IMR-90 (cell line): ENCODE measurements at places on chromosomes 6 and 20. TPM values are rescaled to one million over a fixed set of nuclear protein-coding genes. Genes with fewer than 3 reads are reported as not detected.

DNA sequence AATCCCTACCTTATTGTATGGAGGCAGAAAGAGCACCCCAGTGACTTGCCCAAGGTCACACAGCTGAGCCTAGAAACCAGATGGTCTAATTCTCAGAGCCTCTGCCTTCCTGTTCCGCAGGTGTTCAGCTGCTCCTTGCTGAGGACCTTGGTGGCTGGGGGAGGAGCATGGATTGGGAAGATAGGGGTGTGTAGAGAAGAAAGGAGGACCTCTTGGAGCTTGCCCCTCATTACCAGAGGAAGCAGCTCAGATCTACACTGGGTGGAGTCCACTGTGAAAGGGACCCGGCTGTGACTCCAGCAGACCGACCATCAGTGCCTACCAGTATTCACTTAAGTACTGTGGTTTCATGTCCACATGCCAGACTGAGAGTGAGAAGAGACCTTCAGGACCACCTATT, 15.2 kb downstream of the FOXP4 start:
- no peak overlapping the region for H3K27ac ChIP-seq
- peaks cover 10% of the 10 kb centered on the region for H3K36me3 ChIP-seq
- no peak overlapping the region for H3K4me3 ChIP-seq
- no peaks in the 10 kb centered on the region for H3K27me3 ChIP-seq
- no peak for DNase-seq
- H3K4me1 ChIP-seq = no peaks in the 10 kb centered on the region

MROH8 gene
- total RNA-seq = 1.1 and 1.8 TPM in 2 replicates

GRCh38 chr6:107560657-107561056, 70.7 kb downstream of the SOBP start:
- no peaks in the 10 kb centered on the region for H3K4me1 ChIP-seq

- H3K27me3 ChIP-seq = peaks cover 19% of the 10 kb centered on the region; the same call in 1 of the 2 replicates
- H3K27ac ChIP-seq = no peak overlapping the region
- H3K36me3 ChIP-seq = no peaks in the 10 kb centered on the region
- peaks cover 8% of the 10 kb centered on the region for H3K4me1 ChIP-seq
- peak; percentile 59 for DNase-seq
Measured at GRCh38 chr6:113694278-113695077, 162.7 kb upstream of the MARCKS start.

DNA sequence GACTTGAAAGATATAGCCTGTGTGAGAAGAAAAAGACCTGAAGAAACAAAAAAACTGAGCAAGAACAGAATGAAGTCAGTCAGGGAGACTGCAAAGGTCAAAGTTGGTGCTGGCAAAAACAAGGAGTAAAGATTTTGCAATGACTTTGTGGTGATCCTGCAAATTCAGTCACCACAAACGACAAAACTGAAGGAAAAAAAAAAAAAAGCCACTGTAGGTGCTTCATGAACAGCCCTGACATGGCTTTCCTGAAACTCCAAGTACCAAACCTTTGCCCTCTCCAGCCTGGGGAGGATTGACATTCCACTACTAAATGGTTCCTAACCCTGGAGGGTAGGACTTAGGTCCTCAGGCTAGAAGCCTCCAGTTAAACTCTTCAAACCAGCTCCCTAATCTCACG, 114.7 kb upstream of the BEND3 start:
- no peak overlapping the region for H3K27ac ChIP-seq
- DNase-seq = no peak
- no peaks in the 10 kb centered on the region; the same call in 1 of the 2 replicates for H3K4me1 ChIP-seq

EEF1A2 gene
- 1.3 and 2.2 TPM in 2 replicates for total RNA-seq

- H3K27me3 ChIP-seq = no peaks in the 10 kb centered on the region
- DNase-seq = peak; percentile 26
- peaks cover 12% of the 10 kb centered on the region for H3K4me1 ChIP-seq
- no peaks in the 10 kb centered on the region for H3K36me3 ChIP-seq
Measured at GRCh38 chr6:16836144-16836981, 75.1 kb upstream of the ATXN1 start.

GRCh38 chr6:93679836-93680235, 260.5 kb upstream of the EPHA7 start:
- H3K4me1 ChIP-seq = no peaks in the 10 kb centered on the region
- H3K4me3 ChIP-seq = no peak overlapping the region
- no peak for DNase-seq
- H3K27ac ChIP-seq = no peak overlapping the region

DNA sequence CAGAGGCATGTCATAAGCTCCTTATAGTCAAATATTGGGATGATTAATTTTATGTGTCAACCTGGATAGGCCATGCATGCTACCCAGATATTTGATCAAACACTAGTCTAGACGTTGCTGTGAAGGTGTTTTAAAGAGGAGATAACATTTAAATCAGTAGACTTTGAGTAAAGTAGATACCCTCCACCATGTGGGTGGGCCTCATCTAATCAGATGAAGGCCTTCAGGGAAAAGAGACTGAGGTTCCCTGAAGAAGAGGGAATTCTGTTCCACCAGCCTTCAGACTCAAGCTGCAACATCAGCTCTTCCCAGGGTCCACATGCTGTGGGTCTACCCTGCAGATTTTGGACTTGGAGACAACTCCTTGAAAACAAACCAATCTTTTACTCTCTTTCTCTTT, 11.4 kb upstream of the NEDD9 start:
- H3K4me1 ChIP-seq = no peaks in the 10 kb centered on the region
- no peaks in the 10 kb centered on the region for H3K36me3 ChIP-seq
- no peaks in the 10 kb centered on the region for H3K27me3 ChIP-seq
- H3K27ac ChIP-seq = no peak overlapping the region
- no peak for DNase-seq
- H3K4me3 ChIP-seq = no peak overlapping the region

LGSN gene
- total RNA-seq = not detected in 2 replicates

- peaks cover 37% of the 10 kb centered on the region for H3K36me3 ChIP-seq
- H3K27me3 ChIP-seq = no peaks in the 10 kb centered on the region
- peaks cover 18% of the 10 kb centered on the region for H3K4me1 ChIP-seq
- H3K27ac ChIP-seq = peak overlapping the region; percentile 86
Measured at GRCh38 chr6:75094614-75095200, 111.1 kb downstream of the COL12A1 start.

AURKA gene
- total RNA-seq = 83.3 and 88.0 TPM in 2 replicates

- H3K4me1 ChIP-seq = peaks cover 11% of the 10 kb centered on the region
- DNase-seq = no peak
- no peak overlapping the region for H3K4me3 ChIP-seq
- H3K27ac ChIP-seq = no peak overlapping the region
- H3K27me3 ChIP-seq = no peaks in the 10 kb centered on the region
Measured at GRCh38 chr6:137734005-137734874, 132.8 kb upstream of the TNFAIP3 start.

DNA sequence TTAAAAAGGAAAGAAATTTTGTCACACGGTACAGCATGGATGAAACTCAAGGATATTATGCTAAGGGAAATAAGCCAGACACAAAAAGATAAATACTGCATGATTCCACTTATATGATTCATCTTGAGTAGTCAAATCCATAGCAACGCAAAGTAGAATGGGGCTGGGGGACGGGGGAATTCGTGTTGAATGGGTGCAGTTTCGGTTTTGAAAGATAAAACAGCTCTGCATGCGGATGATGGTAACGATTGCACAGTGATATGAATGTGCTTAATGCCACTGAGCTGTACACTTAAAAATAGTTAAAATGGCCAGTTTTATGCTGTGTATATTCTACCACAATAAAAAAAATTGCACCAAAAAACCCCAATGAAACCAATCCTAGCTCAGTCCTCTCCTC, 52.9 kb upstream of the SIRPA start:
- H3K36me3 ChIP-seq = no peaks in the 10 kb centered on the region
- H3K27me3 ChIP-seq = no peaks in the 10 kb centered on the region
- peaks cover 18% of the 10 kb centered on the region for H3K4me1 ChIP-seq
- DNase-seq = no peak
- H3K4me3 ChIP-seq = no peak overlapping the region

MAS1 gene
- not detected in 2 replicates for total RNA-seq

DNA sequence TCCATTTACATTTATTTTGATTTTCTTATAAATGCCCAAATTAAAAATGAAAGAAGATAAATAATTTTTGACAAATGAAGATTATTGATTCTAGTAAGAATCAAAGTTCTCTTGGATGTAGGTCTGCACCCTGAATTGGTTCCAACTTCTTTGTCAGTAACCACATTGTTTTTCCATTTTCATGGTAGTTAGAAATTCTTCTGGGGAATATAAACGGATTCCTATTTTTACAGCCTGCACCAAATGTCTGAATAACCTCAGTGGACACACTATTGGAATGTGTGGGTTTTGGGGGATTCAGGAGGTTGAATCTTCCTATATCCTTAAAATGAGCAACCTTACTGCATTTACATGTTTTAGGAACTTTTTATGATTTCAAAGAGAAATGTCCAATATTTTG, 1085.3 kb upstream of the MAP3K7 start:
- H3K4me3 ChIP-seq = no peak overlapping the region
- no peaks in the 10 kb centered on the region for H3K36me3 ChIP-seq
- DNase-seq = no peak
- no peaks in the 10 kb centered on the region for H3K27me3 ChIP-seq

DNA sequence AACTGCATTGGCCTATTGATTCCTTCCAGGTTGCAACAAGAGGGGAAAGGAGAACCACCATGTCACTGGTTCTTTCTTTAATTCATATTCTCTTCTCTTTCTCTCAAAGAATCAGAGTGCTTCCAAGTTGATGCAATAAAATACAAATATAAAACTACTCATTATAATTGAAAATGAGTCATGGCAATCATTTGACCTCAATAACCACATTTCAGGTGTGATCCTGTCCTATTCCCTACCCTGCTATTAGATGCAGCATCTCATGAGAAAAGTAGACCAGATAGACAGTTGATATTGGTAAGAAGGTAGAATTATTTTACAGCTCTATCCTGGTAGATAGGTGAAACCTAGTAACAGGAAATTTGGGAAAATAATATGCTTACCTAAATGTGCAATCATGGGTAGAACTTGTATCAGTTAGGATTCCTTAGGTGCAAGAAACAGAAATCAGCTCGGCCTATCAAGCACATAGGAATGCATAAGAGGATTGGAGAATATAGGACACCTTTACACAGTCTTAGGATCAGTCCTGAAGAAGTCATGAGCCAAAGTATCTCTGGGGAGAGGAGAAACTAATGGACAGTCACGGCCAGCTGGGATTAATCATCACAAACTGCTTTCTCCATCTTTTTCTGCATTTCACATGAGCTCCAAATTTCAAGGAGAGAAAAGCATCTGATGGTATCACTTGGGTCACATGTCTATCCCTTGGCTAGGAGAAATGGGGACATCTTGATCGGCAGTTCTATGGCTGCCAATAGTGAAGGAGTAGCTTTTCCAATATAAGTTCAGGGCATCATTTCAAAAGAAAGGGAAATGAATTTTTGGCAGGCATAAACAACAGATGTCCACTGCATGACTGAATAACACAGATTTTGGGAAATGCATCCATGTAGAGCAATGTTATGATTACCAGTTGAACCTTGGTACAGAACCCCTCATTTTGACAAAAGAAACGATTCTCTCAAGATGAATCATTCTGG, 19.3 kb upstream of the RNF146 start:
- no peaks in the 10 kb centered on the region for H3K36me3 ChIP-seq
- H3K27me3 ChIP-seq = no peaks in the 10 kb centered on the region
- H3K4me3 ChIP-seq = no peak overlapping the region
- DNase-seq = no peak
- no peaks in the 10 kb centered on the region for H3K4me1 ChIP-seq
- no peak overlapping the region for H3K27ac ChIP-seq

PRICKLE4 gene
- not detected in 2 replicates for total RNA-seq

DNA sequence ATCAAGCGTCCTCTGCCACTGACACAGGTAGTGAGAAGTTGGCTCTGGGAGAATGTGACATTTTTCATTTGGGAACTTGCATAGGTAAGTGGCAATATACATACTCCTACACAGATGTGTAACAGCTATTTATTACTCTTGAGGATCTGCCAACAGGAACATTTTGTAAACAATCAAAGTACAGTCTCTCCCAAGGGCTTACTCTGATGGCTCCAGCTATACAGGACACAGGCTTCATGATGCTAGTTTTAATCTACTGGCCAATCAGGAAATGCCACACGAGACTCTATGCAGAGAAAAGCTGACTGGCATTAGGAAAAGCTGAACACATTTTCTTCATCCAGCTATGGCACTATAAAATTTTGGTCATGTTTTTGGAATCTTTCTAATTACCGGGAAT, 57.8 kb downstream of the POPDC3 start:
- H3K4me3 ChIP-seq = no peak overlapping the region
- H3K36me3 ChIP-seq = peaks cover 5% of the 10 kb centered on the region; the same call in 1 of the 2 replicates
- no peak overlapping the region for H3K27ac ChIP-seq
- no peaks in the 10 kb centered on the region for H3K27me3 ChIP-seq
- H3K4me1 ChIP-seq = no peaks in the 10 kb centered on the region

DNA sequence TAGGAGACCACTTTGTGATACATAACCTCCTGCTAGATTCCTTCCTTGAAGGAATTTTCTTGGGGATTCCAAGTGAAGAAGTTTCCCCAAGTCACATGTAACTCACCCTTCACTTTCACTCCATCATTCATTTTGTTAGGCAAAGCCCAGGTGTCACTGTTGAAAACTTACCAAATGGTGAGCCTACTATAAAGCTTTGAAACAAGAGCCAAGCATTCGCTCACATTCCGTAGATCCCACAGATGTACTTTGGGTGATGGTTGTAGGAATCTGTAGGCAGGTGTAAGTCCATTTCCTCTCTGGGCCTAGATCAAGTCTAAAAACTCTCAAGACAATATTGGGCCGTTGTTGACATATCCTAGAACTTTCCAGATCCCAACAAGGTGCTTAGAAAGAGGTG, 74.1 kb downstream of the PRDM1 start:
- H3K36me3 ChIP-seq = no peaks in the 10 kb centered on the region
- H3K4me1 ChIP-seq = peaks cover 29% of the 10 kb centered on the region
- no peak overlapping the region for H3K27ac ChIP-seq
- no peak for DNase-seq
- H3K4me3 ChIP-seq = no peak overlapping the region
- H3K27me3 ChIP-seq = no peaks in the 10 kb centered on the region

AMD1 gene
- total RNA-seq = 65.8 and 117 TPM in 2 replicates

DNA sequence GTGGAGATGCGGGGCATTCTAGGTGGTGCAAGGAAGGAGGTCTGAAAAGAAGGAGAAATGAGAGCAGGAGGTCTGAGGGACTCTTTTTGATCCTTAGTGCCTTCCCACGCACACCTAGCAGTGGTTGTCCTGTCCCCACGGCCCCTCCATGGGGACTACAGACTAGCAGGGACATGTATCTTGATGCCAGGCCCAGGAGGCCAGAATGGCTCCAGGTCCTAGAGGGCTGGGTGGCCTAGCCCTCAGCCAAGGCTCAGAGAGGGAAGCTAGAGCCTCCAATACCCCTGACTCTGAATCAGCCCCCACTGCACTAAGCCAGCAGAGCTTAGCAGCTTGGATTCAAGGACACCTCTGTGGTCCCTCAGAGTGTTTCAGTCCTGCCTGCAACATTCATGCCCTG, 16.7 kb upstream of the BLCAP start:
- peaks cover 4% of the 10 kb centered on the region for H3K27me3 ChIP-seq
- H3K4me1 ChIP-seq = no peaks in the 10 kb centered on the region
- no peaks in the 10 kb centered on the region for H3K36me3 ChIP-seq
- no peak overlapping the region for H3K4me3 ChIP-seq

- no peak overlapping the region for H3K27ac ChIP-seq
- no peak overlapping the region for H3K4me3 ChIP-seq
- no peaks in the 10 kb centered on the region; the same call in 1 of the 2 replicates for H3K4me1 ChIP-seq
- DNase-seq = no peak
Measured at GRCh38 chr6:142241061-142241460, 60.7 kb upstream of the ADGRG6 start.

GRCh38 chr6:3806169-3806922, 42.8 kb upstream of the FAM50B start:
- H3K4me1 ChIP-seq = peaks cover 25% of the 10 kb centered on the region
- no peaks in the 10 kb centered on the region for H3K27me3 ChIP-seq
- DNase-seq = no peak
- peak overlapping the region; percentile 15 for H3K27ac ChIP-seq
